ENCODE measurements at places on chromosomes 5 and 9. TPM values are rescaled to one million over a fixed set of nuclear protein-coding genes. Genes with fewer than 3 reads are reported as not detected.

The ITK gene
- 0.27 TPM for total RNA-seq

The CARTPT gene
- total RNA-seq, result not detected

The CFAP157 gene
- total RNA-seq, result 0.27 TPM

The COL15A1 gene
- total RNA-seq, result under 0.01 TPM

The MYMK gene
- total RNA-seq, result not detected

The RELL2 gene
- 2.4 TPM for total RNA-seq

The QRFP gene
- under 0.01 TPM for total RNA-seq

The CLIC3 gene
- 0.27 TPM for total RNA-seq

The PPIC gene
- total RNA-seq, result not detected

The C5orf47 gene
- total RNA-seq, result not detected

The ADAMTS12 gene
- total RNA-seq, result not detected

The DCAF12 gene
- total RNA-seq, result 21.3 TPM

The NKD2 gene
- under 0.01 TPM for total RNA-seq

The FRMPD1 gene
- total RNA-seq, result under 0.01 TPM

GRCh38 chr5:172420235-172420939 lies 33.9 kb downstream of the SH3PXD2B start:
- no peak for DNase-seq

DNA sequence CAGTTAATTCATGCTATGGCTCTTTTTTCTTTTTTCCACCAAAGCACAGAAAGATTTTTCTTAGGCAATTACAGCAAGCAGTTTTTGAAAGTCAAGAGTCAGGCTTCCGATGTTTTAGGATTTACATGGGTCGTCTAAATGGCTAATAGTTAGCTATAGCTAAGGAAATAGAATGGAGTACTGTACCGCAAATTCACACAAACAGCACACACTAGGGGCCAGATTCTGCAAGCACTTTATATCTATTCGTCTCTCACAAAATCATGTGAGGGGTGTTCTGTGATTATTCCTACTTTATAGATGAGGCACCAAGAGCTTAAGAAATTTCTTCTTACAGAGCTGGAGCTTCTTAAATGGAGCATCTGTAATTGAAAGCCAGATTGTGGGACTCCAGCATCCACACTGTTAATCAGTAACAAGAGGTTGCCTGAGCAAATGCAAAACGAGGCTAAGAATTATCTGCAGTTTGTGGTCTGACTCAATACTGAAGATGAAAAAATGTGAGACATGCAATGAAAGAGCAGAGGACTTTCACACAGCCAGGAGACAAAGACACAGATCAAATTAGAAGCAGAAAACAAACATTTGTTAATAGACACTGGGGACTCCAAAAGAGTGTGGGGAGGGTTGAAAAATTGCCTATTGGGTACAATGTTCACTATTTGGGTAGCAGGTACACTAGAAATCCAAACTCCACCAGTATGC lies 62.7 kb upstream of the CTXN3 start:
- DNase-seq, result no peak

- DNase-seq, result no peak
These were observed 3.7 kb upstream of the GNPDA1 start for GRCh38 chr5:142016556-142016955.

DNA sequence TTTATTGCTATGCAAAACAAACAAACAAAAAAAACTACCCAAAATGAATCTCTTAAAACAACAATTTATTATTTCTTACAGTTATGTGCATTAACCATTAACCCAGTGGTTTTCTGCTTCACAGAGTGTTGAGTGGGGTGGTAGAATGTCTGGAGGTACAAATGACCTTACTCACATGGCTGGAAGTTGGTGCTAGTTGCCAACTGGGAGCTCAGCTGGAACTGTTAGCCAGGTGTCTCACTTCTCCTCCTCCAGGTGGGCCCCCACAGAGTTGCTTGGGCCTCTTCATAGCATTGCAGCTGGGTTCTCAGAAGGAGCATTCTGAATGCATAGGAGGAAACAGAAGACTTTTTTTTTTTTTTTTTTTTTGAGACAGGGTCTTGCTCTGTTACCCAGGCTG lies 10.5 kb upstream of the B4GALT1 start:
- DNase-seq, result no peak

DNA sequence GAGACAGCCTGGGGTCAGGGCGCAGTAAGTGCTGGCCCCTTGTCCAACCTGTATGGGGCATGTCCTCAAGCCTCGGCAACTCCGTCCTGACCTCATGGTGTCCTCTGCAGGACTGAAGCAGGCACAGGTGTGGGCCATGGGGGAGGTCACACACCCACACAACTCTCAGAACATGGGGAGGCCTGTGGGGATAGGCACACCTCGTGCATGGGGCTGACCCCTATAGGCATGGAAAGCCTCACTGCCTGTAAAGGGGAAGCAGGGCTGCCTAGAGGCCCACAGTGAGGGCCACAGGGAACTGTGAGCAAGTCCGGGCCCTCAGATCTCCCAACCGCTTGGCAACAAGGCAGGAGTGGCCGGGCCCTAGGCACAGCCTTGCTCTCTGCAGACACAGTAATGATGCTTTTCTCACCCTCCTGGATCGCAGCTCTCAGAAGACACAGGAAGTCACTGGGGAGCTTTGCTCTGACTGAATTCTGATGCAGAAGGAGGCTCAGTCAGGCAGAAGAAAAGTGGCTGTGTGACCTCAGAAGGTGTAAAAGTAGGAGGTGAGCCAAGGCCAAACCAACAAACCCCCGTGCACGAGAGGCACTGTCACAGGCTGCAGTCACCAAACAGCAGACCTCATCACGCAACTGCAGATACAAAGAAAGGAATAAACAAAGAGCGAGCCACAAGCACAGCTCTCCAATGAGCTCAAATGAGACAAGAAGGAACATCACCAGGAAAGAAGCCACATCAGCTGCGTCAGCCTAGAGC lies 5.4 kb downstream of the IPPK start:
- DNase-seq, result no peak

GRCh38 chr9:131240047-131240921 lies 36.0 kb downstream of the FAM78A start:
- no peak for DNase-seq

- DNase-seq, result no peak
These were observed 41.6 kb downstream of the LPAR1 start for GRCh38 chr9:110996436-110997220.

- no peak for DNase-seq
These were observed 292.9 kb downstream of the CDH18 start for GRCh38 chr5:19694949-19695611.

- no peak for DNase-seq
These were observed 38.0 kb downstream of the IQGAP2 start for GRCh38 chr5:76441101-76441500.

- DNase-seq, result peak; percentile 74
These were observed 440 bp downstream of the ANXA2R start for GRCh38 chr5:43039471-43040286.

GRCh38 chr5:156706631-156707030 lies 143.5 kb upstream of the PPP1R2B start:
- no peak for DNase-seq

- no peak for DNase-seq
These were observed 236.9 kb downstream of the CD180 start for GRCh38 chr5:66959653-66960052.

- no peak for DNase-seq
These were observed 87.1 kb upstream of the PPP1R26 start for GRCh38 chr9:135392511-135392910.

DNA sequence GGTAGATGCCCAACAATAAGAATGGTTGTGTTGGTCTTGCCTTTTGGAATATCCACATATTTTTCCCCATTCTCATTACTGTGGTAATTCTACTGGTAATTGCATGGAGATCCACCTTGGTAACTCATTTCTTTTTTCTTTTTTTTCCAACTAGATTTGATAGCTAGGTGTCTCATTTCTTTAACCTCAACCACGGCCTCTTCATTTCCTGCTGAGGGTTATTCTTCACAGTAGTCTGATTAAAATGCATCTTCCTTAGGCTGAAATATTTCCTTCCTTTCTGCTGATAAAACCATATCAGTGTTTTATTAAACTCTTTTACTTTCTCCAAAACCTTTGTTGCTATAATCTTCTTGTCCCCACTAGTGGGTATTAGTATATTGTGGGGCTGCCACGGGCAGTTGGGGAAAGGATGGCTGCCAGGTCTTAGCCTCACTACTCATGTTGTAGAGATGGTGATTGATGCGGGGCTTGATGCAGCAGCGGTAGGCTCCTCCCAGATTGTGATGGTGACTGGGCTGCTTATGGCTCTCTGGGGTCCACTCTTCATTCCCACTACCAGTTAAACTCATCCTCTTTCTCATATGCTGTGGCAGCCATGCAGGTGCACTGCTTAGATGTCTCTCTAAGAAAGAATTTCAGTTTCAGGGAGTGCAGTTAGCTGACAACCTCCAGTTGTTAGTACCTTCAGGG lies 35.9 kb downstream of the KIF2A start:
- DNase-seq, result no peak

DNA sequence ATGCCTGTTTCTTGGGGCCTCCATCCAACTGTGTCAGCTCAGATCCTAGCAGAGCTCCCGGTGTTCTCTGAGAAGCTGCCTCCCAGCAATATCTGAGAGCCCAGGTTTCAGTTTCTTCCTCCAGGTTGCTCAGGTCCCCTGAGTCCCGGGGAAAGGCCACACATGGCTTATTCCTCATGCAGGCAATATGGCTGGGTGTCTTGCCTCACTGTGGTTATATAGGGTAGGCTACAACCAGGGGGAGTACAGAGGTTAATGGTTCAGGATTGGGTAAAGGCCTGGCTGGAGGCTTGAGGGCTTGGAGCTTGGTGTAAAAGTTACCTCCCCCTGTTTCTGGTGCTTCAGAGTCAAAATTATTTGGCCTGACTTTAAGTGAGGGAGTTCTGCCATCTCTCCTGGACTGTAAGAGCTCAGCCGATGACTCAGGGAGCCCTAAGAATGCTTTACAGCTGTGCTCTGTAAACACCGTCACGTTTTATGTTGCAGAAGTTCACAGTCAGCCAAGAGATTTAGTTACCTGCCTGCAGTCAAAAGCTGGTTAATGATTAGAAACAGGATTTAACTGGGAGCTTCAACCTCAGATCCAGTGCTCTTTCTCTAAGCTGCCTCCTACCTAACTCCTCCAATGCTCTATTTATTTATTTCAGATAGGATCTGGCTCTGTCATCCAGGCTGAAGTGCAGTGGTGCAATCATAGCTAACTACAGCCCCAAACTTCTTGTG lies 24.3 kb upstream of the UBAP2 start:
- DNase-seq, result no peak

- DNase-seq, result no peak
These were observed 85.0 kb downstream of the STK10 start for GRCh38 chr5:172102913-172103626.

GRCh38 chr5:119179857-119180641 lies 109.2 kb downstream of the DMXL1 start:
- no peak for DNase-seq

DNA sequence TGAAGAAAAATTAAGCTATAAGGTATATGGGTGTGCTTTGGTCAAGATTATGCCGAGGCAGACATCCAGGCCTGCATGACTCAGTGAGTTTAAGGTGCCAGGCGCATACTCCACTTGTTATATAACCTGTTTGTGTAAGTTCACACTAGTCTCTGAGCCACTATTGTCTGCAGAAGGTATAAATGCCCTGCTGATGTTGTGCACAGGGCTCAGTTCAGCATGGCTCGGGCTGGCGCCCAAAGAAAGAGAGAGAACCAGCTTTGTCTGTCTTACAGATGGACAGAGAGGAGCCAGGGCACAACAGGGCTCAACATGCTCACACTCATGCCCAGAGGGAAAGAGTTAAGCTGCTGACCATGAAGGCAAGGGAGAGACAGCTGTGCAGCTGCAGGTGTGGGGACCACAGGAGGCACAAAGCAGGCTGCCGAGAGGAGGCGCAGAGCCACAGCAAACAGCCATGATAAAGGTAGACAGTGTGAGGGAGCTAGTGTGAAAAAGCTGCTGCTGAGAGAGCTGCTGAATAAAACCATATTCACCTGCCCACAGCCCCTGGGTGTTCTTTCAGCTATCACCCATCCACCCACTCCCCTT lies 1587.6 kb upstream of the C9orf72 start:
- DNase-seq, result no peak

GRCh38 chr9:20473515-20474013 lies 148.7 kb downstream of the MLLT3 start:
- no peak for DNase-seq

GRCh38 chr5:55989860-55990259 lies 4.9 kb downstream of the IL6ST start:
- DNase-seq, result no peak

- DNase-seq, result no peak
These were observed 50.3 kb downstream of the SAR1B start for GRCh38 chr5:134582281-134582680.

DNA sequence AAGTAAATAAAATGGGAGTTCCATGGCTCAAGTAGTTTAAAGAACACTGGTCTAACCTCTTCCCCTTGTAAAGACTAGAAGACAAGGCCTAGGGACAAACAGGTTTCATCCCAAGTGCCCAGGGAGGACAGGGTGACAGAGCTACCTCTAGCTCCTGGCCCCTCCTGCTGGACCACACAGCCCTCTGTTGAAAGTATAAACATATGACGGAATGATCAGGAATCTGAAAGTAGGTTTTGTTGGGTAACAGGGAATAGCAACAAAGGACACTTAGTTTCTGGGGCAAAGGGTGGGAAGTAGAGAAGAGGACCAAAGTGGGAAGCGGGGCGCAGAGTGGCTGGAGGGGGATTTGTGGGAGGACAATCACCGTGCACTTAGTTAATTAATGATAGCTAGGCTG lies 67.0 kb upstream of the DAB2IP start:
- DNase-seq, result no peak

- no peak for DNase-seq
These were observed 38.9 kb downstream of the MTMR12 start for GRCh38 chr5:32273821-32274220.

DNA sequence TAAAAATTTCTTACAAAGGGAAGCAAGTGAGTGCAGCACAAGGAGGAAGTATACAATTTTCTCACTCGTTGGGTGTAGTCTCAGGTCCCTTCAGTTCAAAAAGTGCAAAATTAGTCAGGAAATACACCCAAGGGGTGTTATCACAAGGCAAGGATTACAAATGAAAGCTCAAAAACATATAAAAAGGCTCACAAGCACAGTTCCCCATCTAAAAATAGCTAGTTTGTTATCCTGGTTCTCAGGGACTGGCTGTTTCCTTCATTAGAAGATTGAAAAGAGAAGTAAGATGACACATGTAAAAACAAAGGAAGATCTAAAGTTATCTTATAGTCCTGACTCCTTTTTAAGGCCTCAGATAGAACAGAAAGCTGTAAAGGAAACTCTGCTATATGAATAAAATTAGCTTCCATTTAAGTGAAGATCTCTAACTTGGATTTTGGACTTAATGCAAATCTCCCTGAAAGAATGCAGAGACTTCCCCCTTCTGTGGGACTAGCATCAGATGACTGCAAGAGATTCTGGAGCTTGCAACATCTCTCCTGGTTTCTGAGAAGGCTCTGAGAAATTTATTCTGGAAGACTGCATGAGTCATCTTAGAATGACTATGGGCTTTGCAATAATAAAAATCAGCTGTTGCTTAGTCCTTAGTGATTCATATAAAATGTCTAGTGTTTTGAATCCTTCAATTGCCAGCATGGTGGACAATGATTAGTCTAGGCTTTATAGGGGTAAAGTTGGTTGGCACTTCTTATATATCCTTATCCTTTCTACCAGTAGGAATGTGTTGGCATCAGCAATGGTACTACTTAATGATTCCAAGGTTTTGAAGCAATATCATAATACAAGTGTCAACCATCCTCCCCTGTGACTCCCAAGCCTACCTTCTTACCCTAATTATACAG lies 25.4 kb downstream of the DAB2 start:
- no peak for DNase-seq

- DNase-seq, result no peak
These were observed 214.4 kb downstream of the PCSK1 start for GRCh38 chr5:96218653-96219052.

- DNase-seq, result no peak
These were observed 139.8 kb upstream of the RPS23 start for GRCh38 chr5:82417776-82418607.

GRCh38 chr9:133592731-133593409 lies 16.3 kb downstream of the FAM163B start:
- no peak for DNase-seq
